ENCODE measurements at places on chromosomes 12 and 14.

GRCh38 chr14:54738009-54738408 is 164.6 kb downstream of the GCH1 start:
- no peak overlapping the region for H3K4me3 ChIP-seq
- H3K27me3 ChIP-seq = no peaks in the 10 kb centered on the region
- H3K27ac ChIP-seq = no peak overlapping the region
- DNase-seq = no peak
- no peaks in the 10 kb centered on the region for H3K4me1 ChIP-seq

DNA sequence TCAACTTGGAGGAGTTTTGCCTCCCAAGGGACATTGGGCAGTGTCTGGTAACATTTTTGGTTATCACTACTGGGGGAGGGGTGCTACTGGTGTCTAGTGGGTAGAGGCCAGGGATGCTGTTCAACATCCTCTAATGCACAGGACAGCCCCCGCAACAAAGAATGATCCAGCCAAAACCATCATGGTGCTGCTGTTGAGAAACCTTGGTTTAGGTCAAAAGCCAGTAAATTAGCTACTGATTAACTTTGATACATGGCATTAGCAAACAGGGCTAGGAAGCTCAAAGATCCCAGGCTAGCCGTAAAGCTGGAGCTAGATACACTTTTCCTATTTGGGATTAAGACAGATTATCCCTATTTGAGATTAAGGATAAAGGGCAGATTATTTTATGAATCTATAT is 8.8 kb downstream of the ALKBH2 start:
- no peaks in the 10 kb centered on the region for H3K27me3 ChIP-seq
- no peak for DNase-seq
- H3K4me3 ChIP-seq = no peak overlapping the region
- H3K27ac ChIP-seq = no peak overlapping the region

GRCh38 chr12:45938566-45938965 is 51.8 kb downstream of the SCAF11 start:
- no peaks in the 10 kb centered on the region for H3K4me1 ChIP-seq
- no peaks in the 10 kb centered on the region for H3K27me3 ChIP-seq
- no peak for DNase-seq
- no peak overlapping the region for H3K27ac ChIP-seq
- H3K4me3 ChIP-seq = no peak overlapping the region

- no peak for DNase-seq
- no peak overlapping the region for H3K27ac ChIP-seq
- H3K27me3 ChIP-seq = no peaks in the 10 kb centered on the region
- no peak overlapping the region for H3K4me3 ChIP-seq
- no peaks in the 10 kb centered on the region for H3K4me1 ChIP-seq
- no peaks in the 10 kb centered on the region for H3K36me3 ChIP-seq
These were observed 265.9 kb downstream of the ITPR2 start for GRCh38 chr12:26567126-26567525.

- H3K4me3 ChIP-seq = no peak overlapping the region
- no peaks in the 10 kb centered on the region for H3K36me3 ChIP-seq
- peaks cover 18% of the 10 kb centered on the region for H3K27me3 ChIP-seq
- H3K4me1 ChIP-seq = no peaks in the 10 kb centered on the region
These were observed 418.6 kb downstream of the NELL2 start for GRCh38 chr12:44457465-44457864.

GRCh38 chr14:22539831-22540230 is 49.2 kb downstream of the DAD1 start:
- no peak overlapping the region for H3K4me3 ChIP-seq
- DNase-seq = no peak
- H3K27me3 ChIP-seq = no peaks in the 10 kb centered on the region
- H3K4me1 ChIP-seq = peaks cover 27% of the 10 kb centered on the region

DNA sequence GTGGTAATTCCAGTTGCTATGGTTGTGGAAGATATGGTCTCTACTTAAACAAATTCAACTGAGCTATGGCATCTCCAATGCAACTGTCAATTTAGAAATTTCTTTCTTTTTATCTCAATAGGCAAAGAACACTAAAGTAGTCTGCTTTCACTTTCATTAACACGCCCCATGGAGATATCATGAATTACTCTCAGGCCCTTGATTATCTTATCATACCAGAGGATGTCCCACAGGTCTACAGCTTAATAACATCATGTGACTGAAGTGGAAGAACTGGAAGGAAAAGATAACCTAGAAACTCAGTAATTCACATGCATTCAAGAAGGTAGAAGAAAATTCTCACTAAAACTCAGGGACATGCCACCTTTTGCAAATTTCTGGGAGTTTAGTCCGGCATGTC is 114.3 kb downstream of the FLRT2 start:
- no peak overlapping the region for H3K27ac ChIP-seq
- DNase-seq = no peak
- no peaks in the 10 kb centered on the region for H3K27me3 ChIP-seq
- H3K36me3 ChIP-seq = no peaks in the 10 kb centered on the region

GRCh38 chr12:111467092-111467856 is 61.6 kb downstream of the SH2B3 start:
- peaks cover 29% of the 10 kb centered on the region for H3K36me3 ChIP-seq
- no peak overlapping the region for H3K4me3 ChIP-seq
- H3K4me1 ChIP-seq = no peaks in the 10 kb centered on the region

DNA sequence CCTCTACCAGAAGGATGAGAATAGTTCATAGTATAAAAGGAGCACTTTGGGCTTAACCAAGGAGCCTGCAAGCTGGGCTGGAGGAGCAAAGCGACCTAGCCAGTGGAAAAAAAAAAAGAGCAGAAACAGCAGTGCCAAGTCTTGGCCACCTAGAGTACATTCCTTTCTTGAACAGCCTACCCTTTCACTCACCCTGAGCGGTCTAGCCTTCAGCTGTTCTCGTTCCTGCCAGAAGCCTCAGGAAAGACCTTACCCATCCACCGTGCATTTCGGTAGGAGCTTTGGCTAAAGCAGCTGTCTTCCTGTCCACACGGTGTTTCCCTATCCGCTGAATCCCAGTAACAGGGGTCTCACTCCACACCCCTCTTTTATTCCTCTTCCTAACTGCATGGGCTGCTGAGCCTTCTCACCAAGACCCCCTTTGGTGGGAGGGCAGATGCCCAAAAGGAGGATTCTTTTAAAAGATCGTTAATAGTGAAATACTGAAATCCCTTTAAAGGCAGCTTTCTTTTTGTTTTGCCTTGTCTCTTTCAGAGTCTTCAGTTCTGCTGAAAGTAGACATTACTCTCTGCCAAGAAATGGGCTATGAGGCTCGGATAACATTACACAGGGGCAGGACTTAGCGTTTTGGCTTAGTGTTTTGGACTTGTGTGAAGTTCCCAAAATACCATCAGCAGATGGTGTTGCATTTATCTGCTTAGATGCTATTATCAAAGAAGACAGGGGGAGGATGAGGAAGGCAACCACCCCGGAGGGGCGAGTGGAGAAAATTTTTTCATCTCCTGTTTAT is 88.5 kb upstream of the METAP2 start:
- peak overlapping the region; percentile 50 for H3K4me3 ChIP-seq
- no peaks in the 10 kb centered on the region for H3K36me3 ChIP-seq
- no peaks in the 10 kb centered on the region for H3K27me3 ChIP-seq
- H3K4me1 ChIP-seq = peaks cover 5% of the 10 kb centered on the region
- peak; percentile 97 for DNase-seq

DNA sequence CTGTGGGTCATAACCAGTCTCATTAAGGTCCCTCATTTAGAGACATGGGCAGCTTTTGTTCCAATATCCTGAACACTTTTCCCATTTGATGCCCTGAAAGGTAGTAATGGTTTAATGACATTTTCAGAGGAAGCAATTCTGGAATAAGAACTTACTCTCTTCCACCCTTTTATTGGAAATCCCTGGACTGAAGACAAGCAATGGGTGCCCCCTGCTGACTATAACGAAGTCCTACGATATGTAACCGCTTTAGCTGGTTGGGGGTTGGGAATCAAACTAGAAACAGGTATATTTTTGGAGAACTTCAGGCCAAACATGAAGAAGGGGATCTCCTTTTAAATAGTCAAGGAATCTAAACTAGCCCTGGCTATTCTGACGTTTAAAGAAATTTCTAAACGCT is 20.5 kb downstream of the SARNP start:
- no peaks in the 10 kb centered on the region for H3K4me1 ChIP-seq
- H3K36me3 ChIP-seq = peaks cover 76% of the 10 kb centered on the region
- no peak overlapping the region for H3K4me3 ChIP-seq
- DNase-seq = peak; percentile 18

GRCh38 chr14:65287264-65288131 is 125.0 kb upstream of the FUT8 start:
- no peak for DNase-seq
- H3K4me3 ChIP-seq = no peak overlapping the region
- H3K27me3 ChIP-seq = no peaks in the 10 kb centered on the region
- no peak overlapping the region for H3K27ac ChIP-seq
- no peaks in the 10 kb centered on the region for H3K4me1 ChIP-seq

DNA sequence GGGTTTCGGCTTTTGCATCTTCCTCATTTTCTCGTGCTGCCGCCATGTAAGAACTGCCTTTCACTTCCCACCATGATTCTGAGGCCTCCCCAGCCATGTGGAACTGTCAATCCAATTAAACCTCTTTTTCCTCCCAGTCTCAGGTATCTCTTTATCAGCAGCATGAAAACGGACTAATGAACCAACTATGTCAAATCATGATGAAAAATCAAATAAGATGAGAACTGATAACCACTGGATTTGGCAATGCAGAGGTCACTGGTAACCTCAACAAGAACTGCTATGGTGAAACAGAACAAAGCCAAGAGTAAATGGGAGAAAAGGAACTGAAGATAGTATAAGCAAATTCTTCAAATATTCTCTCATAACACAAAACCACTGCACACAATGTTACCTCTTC is 6.0 kb downstream of the EML5 start:
- H3K27me3 ChIP-seq = peaks cover 4% of the 10 kb centered on the region
- H3K4me3 ChIP-seq = no peak overlapping the region
- no peaks in the 10 kb centered on the region for H3K36me3 ChIP-seq
- no peak for DNase-seq
- H3K27ac ChIP-seq = no peak overlapping the region
- H3K4me1 ChIP-seq = no peaks in the 10 kb centered on the region

DNA sequence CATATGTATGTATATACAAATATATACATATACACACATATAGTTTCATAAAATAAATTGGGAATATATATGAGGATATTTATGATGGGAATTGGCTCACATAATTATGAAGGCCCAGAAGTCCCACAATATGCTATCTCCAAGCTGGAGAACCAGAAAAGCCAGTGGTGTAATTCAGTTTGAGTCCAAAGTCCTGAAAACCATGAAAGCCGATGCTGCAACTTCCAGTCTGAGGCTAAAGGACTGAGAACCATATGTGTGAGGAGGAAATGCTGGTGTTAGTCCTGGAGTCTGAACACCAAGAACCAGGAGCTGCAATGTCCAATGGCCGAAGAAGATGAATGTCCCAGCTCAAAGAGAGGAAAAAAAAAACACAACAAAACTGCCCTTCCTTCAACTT is 65.5 kb upstream of the PRKD1 start:
- H3K27ac ChIP-seq = no peak overlapping the region
- DNase-seq = no peak
- H3K4me1 ChIP-seq = no peaks in the 10 kb centered on the region

DNA sequence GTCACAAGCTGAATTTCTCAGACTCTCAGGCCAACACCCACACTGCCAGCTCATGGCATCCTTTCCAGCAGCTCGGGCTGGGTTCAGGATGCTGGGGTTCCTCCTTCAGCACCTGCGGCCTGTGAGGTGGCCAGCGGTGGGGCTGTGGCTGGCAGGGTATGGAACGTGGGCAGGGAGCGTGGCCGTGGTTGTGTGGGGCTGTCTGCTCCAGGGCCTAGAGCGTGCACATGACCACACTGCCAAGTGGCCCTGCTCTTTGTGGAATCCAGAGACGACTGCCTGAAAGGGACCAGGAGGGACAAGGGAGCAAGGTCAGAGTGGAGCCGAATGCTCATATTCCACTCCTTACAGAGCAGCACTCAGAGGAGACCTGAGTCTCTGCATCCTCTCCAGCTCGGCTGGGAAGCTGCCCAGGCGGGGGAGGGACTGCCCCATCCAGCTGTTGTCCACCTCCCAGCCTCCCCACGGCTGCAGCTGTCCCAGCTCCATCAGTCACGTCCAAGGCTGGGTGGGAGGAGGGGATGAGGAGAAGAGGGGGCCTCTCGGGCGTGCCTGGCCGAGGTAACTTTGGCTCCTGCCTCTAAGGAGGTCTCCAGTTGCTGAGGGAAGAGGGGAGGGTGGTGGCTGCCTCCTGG is 71.3 kb downstream of the TSPAN9 start:
- H3K4me1 ChIP-seq = peaks cover 69% of the 10 kb centered on the region
- DNase-seq = peak; percentile 99
- peak overlapping the region; percentile 96 for H3K27ac ChIP-seq
- no peaks in the 10 kb centered on the region for H3K27me3 ChIP-seq
- peak overlapping the region; percentile 7 for H3K4me3 ChIP-seq
- H3K36me3 ChIP-seq = no peaks in the 10 kb centered on the region

DNA sequence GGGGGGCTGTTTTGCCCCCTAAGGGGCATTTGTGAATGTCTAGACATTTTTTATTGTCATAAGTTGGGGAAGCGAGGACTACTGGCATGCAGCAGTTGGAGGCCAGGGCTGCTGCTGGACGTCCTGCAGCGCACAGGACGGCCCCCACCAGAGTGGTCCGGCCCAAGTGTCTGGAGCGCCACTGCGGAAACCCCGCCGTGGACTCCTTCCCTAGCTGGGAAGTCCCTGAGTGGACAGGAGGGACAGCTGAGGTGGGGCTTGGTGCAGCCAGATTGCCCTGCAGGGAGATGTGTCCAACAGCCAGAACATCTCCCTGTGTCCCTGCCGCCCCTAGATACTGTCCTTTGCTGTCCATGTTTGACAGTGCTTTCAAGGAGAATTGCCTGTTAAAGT is 5.5 kb downstream of the CKB start:
- DNase-seq = no peak
- H3K27me3 ChIP-seq = no peaks in the 10 kb centered on the region
- no peaks in the 10 kb centered on the region for H3K4me1 ChIP-seq
- H3K27ac ChIP-seq = no peak overlapping the region
- no peak overlapping the region for H3K4me3 ChIP-seq
- no peaks in the 10 kb centered on the region for H3K36me3 ChIP-seq

GRCh38 chr14:33606591-33606990 is 344.3 kb downstream of the EGLN3 start:
- H3K27ac ChIP-seq = no peak overlapping the region
- DNase-seq = no peak
- no peak overlapping the region for H3K4me3 ChIP-seq
- H3K36me3 ChIP-seq = no peaks in the 10 kb centered on the region
- H3K27me3 ChIP-seq = no peaks in the 10 kb centered on the region

GRCh38 chr12:50518090-50518489 is 13.3 kb downstream of the DIP2B start:
- H3K36me3 ChIP-seq = peaks cover 2% of the 10 kb centered on the region
- H3K27me3 ChIP-seq = no peaks in the 10 kb centered on the region
- no peak overlapping the region for H3K27ac ChIP-seq

DNA sequence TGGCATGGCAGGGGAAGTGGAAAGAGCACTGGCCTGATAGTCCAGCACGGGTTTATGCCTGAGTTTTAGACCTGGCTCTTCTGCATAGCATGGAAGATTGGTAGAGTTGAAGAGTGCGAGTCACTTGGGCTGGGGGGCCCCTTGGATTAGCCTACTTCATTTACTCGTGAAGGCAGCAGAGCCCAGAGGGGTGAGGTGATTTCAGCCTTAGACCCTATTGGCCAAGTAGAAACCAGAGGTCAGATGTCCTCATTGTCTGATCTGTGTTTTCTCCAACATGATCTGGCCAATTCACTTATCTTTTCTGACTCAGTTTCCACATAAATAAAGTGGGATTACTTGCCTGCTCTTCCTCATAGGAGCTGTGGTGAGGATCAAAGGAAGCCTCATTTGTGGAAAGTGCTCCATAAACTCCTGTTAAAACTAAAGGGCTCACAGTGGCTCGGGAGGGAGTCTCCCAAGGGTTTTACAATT is 1.9 kb downstream of the PLEKHG3 start:
- no peak for DNase-seq
- H3K36me3 ChIP-seq = no peaks in the 10 kb centered on the region
- H3K4me1 ChIP-seq = peaks cover 15% of the 10 kb centered on the region
- H3K27me3 ChIP-seq = no peaks in the 10 kb centered on the region

- no peak overlapping the region for H3K4me3 ChIP-seq
- no peaks in the 10 kb centered on the region for H3K36me3 ChIP-seq
These were observed 18.0 kb upstream of the TCP11L2 start for GRCh38 chr12:106284358-106285105.

All from SJCRH30 (cell line).